ENCODE measurements at places on chromosomes 12 and 14.

DNA sequence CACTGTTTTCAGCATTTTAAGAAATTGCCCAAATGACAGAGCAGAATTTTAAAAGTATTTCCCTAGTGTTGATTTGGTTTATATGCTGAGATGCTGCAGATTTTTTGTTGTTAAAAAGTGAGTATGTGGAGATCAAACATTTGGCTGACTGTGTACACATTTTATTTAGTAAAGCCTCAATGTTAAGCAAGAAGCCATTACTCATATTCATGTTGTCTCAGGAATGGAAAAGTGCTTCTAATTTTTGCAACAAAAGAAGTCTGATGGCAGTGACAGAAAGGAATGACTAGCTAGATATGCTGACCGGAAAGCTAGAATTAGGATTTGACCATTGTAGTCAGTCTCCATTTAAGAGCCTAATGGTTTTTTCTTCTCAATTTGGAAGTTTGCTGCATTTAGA is 22.5 kb downstream of the SLC38A6 start:
- no peak overlapping the region for H3K4me3 ChIP-seq
- no peaks in the 10 kb centered on the region for H3K4me1 ChIP-seq
- DNase-seq, result no peak
- H3K36me3 ChIP-seq, result no peaks in the 10 kb centered on the region
- no peak overlapping the region for H3K27ac ChIP-seq

DNA sequence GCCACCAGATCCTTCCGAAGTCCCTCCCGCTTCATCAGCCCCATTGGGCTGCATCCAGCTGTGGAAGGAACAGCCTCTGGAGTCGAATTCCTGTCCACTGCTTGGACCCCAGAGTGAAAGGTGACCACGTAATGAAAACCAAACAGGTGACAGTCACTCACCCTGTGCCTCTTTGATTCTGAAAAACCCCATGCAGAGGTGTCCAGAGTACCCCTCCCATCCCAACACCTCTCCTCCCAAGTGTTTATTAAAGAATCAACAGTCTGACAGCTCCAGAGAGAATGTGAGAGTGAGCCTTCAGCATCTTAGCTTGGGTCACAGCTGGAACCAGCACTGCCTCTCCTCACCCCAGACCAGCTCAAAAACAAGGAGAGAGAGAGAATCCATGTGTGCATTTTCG is 178.6 kb upstream of the NOS1 start:
- peaks cover 6% of the 10 kb centered on the region for H3K27me3 ChIP-seq
- H3K4me1 ChIP-seq, result no peaks in the 10 kb centered on the region
- DNase-seq, result no peak
- no peaks in the 10 kb centered on the region for H3K36me3 ChIP-seq
- no peak overlapping the region for H3K4me3 ChIP-seq

DNA sequence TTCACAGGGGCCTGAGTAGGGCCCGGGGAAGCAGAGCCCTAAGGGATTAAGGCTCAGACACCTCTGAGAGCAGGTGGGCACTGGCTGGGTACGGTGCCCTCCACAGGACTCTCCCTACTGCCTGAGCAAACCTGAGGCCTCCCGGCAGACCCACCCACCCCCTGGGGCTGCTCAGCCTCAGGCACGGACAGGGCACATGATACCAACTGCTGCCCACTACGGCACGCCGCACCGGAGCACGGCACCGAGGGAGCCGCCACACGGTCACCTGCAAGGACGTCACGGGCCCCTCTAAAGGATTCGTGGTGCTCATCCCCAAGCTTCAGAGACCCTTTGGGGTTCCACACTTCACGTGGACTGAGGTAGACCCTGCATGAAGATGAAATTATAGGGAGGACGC is 7.1 kb downstream of the LTBR start:
- no peaks in the 10 kb centered on the region for H3K36me3 ChIP-seq
- H3K27ac ChIP-seq, result no peak overlapping the region
- H3K4me3 ChIP-seq, result no peak overlapping the region
- no peaks in the 10 kb centered on the region for H3K27me3 ChIP-seq
- no peak for DNase-seq

DNA sequence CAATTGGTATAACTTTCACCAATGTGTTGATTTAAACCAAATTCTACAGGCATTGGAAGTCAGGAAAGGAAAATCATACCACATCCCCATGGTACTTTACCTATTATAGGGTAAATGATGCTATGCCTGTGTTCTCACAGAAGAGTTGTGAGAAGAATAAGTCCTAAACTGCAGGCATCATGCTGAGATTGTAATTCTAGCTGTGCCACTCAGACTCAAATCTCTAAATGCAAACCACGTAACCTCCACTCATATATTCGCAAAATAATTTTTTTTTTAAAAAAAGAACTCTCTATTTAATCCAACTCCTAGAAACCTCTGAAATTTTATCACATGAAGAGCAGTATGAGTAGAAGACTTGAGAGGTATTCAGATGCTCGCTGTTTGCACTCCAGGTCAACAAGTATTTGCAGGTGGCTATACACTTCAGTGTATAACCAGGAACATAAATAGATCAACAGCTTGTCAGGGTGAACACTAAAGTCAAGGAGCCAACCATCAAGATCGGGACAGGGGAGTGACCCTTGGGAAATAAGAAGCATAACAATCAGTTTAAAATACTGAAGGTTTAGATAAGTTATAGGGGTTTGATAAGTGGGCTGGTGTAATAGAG is 110.1 kb downstream of the SLC25A21 start:
- no peak overlapping the region for H3K27ac ChIP-seq
- DNase-seq, result no peak
- no peaks in the 10 kb centered on the region for H3K36me3 ChIP-seq
- H3K4me1 ChIP-seq, result no peaks in the 10 kb centered on the region
- H3K27me3 ChIP-seq, result no peaks in the 10 kb centered on the region

DNA sequence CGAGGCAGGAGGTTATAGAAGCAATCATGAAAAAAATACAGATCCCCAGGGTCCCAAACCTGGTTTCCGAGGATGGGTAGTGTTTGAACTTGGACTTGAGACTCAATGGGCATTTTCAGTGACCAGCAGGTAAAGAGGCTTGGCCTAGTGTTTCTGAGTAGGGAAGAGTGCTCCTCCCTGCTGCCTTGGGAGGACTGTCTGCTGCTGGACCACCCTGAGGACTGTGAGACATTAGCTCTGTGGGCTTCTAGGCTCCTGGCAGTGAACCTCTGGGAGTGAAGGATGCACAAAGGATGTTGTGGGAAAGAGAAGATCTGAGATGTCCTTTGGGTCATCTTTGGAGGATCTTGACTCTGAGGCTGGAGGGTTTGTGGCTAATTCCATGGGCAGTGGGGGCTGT is 30.5 kb downstream of the ANKRD9 start:
- H3K27ac ChIP-seq, result peak overlapping the region; percentile 62
- H3K27me3 ChIP-seq, result no peaks in the 10 kb centered on the region
- peaks cover 2% of the 10 kb centered on the region for H3K4me1 ChIP-seq
- DNase-seq, result no peak
- no peak overlapping the region for H3K4me3 ChIP-seq

DNA sequence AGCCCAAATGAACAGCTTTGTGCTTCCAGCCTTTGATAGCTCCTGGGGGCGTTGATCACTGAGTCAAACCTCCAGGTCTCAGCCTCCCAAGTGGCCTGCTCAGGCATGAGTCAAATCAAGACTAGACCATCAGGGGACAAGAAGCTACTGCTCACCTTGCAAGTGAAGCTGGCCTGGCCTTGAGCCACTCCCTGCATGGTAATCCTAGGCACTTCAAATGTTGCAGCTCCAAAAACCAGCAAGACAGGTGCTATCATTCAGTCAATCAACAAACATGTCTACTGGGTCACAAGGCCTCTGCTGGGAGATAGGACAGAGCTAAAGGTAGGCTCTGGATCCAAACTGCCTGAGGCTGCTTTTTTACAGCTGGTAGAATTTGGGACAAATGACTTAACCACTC is 33.1 kb upstream of the NOS1 start:
- DNase-seq, result no peak
- no peak overlapping the region for H3K4me3 ChIP-seq
- no peaks in the 10 kb centered on the region for H3K27me3 ChIP-seq
- no peaks in the 10 kb centered on the region for H3K36me3 ChIP-seq
- no peaks in the 10 kb centered on the region for H3K4me1 ChIP-seq

DNA sequence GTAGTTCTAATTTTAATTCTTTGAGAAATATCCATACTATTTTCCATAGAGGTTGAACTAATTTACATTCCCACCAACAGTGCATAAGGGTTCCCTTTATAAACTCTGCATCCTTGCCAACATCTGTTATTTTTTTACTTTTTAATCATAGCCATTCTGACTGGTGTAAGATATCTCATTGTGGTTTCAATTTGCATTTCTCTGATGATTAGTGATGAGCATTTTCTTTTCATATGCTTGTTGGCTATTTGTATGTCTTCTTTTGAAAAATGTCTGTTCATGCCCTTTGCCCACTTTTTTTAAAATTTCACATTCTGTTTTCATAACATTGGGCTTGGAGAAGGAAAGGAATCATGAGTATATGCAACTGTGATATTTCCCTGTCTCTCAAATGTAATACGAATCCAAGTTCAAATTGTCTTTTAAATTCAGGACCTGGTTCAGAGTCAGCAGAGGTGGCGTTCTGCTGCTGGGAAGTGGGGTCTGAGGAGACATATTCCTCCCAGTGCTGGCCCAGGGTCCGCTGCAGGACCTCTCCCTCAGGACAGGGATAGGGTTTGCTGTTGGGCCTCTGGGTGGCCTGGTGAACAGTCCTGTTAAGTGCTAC is 81.2 kb upstream of the ETV6 start:
- H3K27me3 ChIP-seq, result no peaks in the 10 kb centered on the region
- no peaks in the 10 kb centered on the region for H3K4me1 ChIP-seq
- no peak overlapping the region for H3K4me3 ChIP-seq
- no peak for DNase-seq
- no peak overlapping the region for H3K27ac ChIP-seq

GRCh38 chr12:45475594-45475993 is 253.9 kb upstream of the ARID2 start:
- peaks cover 3% of the 10 kb centered on the region for H3K36me3 ChIP-seq
- H3K4me1 ChIP-seq, result peaks cover 8% of the 10 kb centered on the region
- DNase-seq, result no peak

- H3K36me3 ChIP-seq, result peaks cover 9% of the 10 kb centered on the region
- H3K4me1 ChIP-seq, result peaks cover 23% of the 10 kb centered on the region
- no peak for DNase-seq
- peak overlapping the region; percentile 100 for H3K27ac ChIP-seq
- no peaks in the 10 kb centered on the region for H3K27me3 ChIP-seq
Measured at GRCh38 chr12:57934819-57935218, 6.5 kb upstream of the ATP23 start.

DNA sequence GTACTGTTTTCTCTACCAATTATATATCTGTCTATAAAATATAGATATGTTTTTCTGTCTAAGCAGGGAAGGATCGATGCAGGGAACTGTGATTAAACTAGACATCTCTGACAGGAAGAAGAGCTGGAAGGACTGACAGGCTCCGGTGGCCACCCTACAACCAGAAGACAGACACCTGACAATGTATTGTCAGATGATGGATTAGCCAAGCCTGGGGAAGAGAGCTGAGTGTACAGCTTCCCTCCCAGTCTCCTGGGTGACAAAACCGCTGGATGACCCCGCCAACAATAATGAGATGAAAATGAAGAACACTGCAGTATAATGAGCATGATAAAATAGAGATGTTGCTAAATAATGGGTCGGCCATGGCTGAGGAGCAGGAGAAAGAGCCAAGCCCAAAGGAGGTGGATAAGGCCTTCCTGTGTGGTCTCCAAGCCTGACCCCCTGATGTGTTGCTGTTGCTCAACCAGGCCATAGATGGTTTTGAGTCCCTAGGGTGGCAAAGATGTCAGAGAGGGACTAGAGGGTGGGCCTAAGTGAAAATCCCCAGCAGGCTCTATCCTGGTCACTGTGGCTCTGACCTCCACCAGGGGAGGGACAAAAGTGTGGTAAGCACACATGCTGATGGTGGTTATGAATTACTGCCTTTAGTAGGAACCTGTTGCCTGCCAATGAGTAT is 28.2 kb downstream of the DHRS2 start:
- peak overlapping the region; percentile 97 for H3K27ac ChIP-seq
- H3K36me3 ChIP-seq, result no peaks in the 10 kb centered on the region
- peaks cover 9% of the 10 kb centered on the region for H3K27me3 ChIP-seq
- DNase-seq, result no peak
- no peak overlapping the region for H3K4me3 ChIP-seq

DNA sequence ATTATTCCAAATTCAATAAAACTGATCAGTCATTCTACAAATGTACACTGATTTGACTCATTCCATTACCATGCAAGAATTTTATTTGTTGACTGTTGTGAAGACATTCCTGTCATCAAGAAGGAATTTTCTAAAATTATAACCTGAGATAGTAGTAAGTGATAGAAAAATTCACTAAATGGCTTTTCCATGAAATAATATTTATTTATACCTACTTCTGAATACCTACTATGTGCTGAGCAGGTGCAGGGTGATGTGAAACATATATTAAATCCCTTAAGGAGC is 841.7 kb downstream of the NRXN3 start:
- H3K27me3 ChIP-seq, result no peaks in the 10 kb centered on the region
- H3K4me1 ChIP-seq, result no peaks in the 10 kb centered on the region
- no peak for DNase-seq
- no peaks in the 10 kb centered on the region for H3K36me3 ChIP-seq

DNA sequence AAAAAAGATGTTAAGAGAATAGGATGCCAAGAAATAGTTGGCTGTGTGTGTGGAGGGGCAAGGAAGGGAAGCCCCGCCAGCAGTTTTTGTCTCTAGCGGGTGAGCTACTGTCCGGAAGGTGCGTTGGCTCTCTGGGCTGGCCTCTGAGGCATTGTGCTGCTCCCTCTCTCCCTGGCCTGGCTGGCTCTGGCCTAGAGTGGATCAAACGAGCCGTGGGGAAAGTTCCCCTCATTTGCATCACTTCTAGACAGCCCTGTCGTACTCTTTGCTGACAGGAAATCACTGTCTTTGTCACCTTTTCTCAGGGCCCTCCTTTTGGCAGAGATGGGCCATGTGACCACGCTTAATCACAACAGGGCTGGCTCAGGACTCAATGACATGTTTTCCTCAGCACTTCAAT is 236.1 kb upstream of the NPAS3 start:
- H3K4me3 ChIP-seq, result no peak overlapping the region
- no peaks in the 10 kb centered on the region for H3K4me1 ChIP-seq
- H3K27me3 ChIP-seq, result no peaks in the 10 kb centered on the region
- H3K27ac ChIP-seq, result no peak overlapping the region
- DNase-seq, result no peak

GRCh38 chr14:61566537-61567225 is 128.6 kb upstream of the HIF1A start:
- peaks cover 8% of the 10 kb centered on the region for H3K27me3 ChIP-seq
- no peak overlapping the region for H3K27ac ChIP-seq
- DNase-seq, result no peak
- H3K36me3 ChIP-seq, result peaks cover 23% of the 10 kb centered on the region
- H3K4me3 ChIP-seq, result no peak overlapping the region

DNA sequence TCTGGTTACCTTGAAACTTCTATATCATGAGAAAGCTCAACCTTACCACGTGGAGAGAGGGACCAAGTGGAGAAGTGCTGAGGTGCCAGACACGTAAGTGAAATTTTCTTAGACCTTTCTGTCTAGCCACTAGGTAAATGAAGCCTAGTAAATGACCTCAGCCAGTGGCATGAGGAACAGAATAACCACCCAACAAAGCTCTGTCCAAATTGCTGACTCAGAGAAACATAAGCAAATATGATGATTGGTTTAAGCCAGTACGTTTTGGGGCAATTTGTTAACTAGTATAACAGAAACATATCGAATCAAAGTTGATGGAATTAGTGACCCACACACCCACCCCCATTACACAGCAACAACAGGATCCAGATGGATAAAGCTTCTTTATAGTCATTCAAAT is 75.2 kb upstream of the MAX start:
- H3K27me3 ChIP-seq, result peaks cover 17% of the 10 kb centered on the region
- no peak for DNase-seq
- no peaks in the 10 kb centered on the region for H3K4me1 ChIP-seq
- H3K4me3 ChIP-seq, result no peak overlapping the region
- no peaks in the 10 kb centered on the region for H3K36me3 ChIP-seq
